Frontal cortex (tissue), 4 donors: ENCODE measurements at places on chromosomes 7 and 10.

DNA sequence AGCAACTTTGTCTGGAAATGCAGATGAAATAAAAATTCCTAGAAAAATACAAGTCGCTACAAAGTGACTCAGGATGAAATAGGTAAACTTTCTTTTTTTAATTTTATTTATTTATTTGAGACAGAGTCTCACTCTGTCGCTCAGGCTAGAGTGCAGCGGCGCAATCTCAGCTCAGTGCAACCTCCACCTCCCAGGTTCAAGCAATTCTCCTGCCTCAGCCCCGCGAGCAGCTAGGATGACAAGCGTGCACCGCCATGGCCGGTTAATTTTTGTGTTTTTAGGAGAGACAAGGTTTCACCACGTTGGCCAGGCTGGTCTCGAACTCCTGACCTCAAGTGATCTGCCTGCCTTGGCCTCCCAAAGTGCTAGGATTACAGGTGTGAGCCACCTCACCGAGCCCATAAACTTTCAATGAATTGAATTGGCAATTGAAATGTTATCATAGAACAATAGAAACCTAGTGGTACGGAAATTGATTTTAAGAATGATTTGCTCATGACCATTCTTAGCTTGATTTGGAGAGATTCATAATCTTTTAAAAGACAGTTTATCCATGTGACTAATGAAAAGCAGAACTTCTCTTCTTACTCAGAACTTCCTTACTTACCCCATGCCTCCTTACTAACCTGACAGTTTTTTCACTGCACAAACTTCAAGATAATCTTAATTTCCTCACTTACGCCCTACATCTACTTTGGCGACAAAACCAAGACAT, 161.7 kb downstream of the FAM107B start:
- DNase-seq, result no peak

- DNase-seq, result no peak
These were observed 99.1 kb downstream of the ANK3 start for GRCh38 chr10:60290558-60290957.

DNA sequence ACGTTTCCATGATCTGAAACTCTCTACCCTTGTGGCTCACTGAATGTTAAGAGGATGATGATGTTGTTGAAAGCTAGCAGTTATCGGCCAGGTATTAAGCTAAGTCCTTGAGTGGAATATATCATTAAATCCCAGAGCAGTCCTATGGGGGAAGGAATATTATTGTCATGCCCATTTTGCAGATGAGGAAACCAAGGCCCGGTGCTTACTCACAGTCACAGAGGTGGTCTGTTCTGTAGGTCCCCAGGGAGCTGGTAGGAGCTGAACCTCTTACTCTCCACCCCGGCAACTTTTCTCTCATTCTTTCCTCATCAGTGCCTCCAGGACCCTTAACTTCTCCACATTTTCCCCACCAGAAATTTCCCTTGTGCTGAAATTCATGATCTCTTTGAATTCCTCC, 62.6 kb downstream of the ARMC3 start:
- DNase-seq, result no peak

DNA sequence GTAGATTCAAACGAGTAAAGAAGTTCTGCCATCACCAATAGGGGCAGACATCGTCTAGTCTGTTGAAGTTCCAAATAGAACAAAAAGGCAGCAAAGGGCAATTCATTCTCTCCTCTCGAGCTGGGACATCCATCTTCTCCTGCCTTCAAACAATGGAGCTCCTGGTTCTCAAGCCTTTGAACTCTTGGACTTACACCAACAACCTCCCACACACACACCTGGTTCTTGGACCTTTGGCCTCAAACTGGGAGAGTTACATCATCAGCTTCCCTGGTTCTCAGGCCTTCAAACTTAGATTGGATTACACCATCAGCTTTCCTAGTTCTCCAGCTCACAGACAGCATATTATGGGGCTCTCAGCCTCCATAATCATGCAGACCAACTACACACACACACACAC, 9.8 kb upstream of the GIMAP5 start:
- DNase-seq, result no peak

DNA sequence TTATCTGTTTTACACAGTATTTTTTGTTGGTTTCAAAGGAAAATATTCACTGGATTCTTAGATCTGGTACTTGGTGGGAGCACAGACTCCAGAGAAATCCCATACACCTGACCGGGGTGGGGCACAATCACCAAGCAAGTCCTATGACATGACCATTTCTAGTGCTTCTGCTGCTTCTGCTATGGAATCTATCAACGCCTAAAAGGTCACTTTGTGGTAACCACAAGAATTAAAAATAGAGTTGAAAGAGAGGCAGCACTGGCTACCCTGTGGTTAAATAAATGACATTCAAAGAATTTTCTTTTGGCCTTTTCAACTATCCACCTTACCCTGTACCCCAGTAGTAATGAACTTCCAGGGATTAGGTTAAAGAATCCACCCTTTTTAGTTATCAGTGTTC, 329.9 kb upstream of the VWC2 start:
- no peak for DNase-seq

DNA sequence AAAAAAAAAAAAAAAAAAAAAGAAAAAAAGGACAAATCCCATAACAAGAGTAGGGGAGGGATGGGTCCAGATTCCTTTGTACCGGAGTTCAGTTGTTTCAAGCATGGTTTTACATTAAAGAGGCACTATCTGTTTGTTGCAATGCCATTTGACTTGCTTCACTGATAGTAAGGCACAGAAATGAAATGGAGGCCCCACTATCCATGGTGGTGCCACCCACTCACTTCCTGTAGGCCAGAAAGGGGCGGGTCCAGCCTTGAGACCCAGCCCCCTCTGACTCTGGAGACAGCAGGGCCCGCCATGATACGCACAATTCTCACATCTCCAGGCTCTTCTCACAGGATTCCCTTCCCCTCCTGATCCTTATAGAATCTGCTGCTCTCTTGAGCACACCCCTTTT, 100.0 kb downstream of the CLEC2L start:
- DNase-seq, result no peak

GRCh38 chr7:144641389-144642044, 194.3 kb downstream of the TPK1 start:
- no peak for DNase-seq

- peak; percentile 41 for DNase-seq
These were observed 223.5 kb downstream of the CCDC3 start for GRCh38 chr10:12777840-12778585.

DNA sequence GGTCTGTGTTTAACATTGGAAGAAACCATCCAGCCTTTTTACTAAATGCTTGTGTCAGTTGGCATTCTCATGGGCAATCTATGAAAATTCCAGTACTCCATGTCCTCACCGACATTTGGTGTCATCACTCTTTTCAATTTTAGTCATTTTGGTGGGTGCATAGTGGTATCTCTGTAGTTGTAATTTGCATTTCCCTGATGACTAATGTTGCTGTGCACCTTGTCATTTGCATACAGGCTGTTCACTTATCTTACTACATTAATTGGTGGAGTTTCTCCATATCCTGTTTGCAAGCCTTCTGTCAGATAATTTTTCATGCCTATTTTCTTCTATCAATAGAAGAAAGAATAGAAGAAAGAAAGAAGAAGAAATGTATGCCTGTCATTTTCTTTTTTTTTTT, 73.7 kb downstream of the PLPP4 start:
- no peak for DNase-seq

DNA sequence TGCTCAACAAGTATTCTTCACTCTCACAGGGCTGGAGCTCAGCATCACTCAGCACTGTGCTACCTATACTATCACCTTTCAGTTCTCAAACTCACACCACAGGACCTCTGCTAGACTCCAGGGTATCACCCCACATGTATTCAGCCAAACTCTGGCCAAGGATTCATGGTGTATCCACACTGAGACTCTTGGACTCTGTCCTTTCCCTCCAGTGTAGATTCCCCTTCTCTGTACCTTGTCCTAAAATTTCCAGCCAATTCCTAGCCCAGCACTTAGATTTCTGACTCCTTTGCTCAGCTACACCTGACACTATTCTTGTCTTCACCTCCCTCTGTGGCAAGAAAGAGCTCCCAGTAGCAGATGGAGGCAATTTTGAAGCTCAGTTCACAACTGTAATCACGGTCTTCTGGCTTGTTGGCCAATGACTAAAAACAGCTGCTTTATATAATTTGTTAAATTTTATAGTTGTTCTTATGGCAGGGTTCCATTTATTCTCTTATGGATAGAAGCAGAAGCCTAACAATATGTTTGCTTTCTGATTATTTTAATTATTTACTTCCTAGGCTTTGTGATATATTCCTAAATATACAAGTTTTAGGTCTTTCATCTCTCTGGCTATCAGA, 258.8 kb downstream of the THSD7A start:
- no peak for DNase-seq

DNA sequence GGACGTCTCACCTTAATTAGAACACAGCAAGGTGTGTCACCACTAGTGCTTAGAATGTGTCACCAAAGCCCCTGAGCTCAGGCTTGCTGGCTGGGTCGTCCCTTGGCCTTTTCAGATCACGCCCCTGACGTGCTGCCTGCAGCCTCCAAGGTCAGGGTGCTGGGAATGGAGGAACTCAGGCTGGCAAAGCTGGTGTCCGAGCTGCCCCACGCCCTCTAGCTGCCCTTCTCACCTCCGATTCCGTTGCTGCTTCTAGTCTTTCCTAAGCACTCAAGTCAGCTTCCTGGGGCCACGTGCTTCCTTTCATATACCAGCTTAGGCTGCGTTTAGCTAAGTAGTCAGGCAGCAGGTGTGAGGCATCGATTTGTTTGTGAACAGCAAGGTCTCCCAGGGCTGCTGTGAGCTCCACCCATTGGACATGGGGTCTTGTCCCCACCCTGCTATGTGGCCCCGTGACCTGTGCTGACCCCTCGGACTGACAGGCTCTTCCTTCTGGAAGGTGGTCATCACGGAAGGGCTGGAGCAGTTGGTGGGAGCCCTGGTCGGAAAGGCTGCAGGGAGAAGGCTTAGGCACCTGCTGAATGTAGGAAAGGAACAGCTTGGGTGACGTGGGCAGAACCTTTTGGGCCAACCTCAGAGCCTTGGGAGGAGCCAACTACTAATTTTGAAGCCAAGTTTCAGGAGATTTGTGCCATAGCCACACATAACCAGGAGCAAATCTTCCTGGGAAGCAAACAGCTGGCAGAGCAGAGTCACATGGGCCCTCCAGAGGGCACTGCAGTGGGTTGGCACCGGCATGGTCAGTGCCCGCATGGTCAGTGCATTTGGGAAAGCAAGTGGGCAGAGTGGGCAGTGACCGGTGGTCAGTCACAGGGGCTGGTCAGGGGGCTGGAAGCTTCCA, 28.8 kb downstream of the VIPR2 start:
- no peak for DNase-seq

GRCh38 chr10:42866115-42866995, 83.8 kb downstream of the BMS1 start:
- DNase-seq, result peak; percentile 85

GRCh38 chr7:102122026-102122425, 164.6 kb upstream of the SH2B2 start:
- no peak for DNase-seq

DNA sequence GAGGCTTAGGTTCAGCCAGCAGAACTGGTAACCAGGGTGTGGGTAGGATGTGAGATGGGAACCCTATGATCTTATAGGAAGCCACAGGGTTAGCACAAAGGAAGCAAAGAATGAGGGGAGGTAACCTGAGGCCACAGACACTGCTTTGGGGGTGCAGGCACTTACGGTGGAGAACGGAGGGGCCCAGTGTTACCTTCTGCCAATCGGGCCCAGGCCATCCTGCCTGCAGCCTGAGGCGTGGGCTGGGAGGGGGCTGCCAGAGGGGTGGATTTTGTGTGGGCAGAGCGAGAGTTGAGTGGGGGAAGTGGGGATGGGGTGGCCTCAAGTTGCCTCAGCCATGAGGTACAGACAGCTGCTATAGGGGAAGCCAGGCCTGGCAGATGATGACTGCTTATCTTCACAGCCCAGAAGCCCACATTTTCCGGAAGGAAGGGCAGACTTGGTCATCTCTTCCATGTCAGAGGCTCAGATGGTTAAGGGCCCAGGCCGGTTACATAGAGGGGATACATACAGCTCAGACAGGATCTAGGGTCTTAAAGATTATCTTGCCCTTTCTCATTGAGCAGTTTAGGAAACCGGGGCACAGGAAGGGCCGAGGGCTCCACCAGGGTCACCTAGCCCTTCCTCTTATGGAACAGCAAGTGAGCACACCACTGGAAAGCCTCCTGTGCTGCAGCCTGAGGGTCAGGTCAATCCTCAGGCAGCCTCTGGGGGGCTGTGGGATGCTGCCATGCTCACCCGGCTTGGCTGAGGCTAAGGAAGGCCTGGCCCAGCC, 24.4 kb upstream of the VSIR start:
- no peak for DNase-seq

DNA sequence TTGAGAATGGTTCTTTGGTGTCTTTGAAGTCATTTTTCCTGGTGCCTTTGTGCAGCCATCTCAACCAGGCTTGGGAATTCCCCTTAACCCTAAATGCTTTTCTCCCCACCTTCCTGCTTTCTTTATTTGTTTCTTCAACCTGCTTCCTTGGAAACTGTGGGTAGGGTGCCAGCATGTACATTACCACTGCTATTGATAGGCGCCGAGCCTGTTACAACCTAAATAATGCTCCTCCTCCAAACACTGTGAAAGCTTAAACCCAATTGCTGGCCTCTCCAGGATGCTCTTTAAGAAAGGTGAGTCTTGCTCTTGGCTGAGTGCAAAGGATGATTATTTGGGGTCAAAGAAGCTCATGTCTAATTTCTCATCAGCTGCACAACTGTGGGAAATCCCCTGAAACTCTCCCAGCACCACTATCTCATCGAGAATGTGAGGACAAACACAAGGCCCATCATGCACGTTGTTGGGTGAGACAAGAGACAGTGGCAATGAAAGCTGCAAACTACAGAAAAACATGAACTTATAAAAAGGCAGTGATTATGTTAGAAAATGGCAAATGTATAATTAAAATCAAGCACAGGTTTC, 285.5 kb upstream of the IGFBP3 start:
- DNase-seq, result no peak

GRCh38 chr10:28569506-28570159, 36.7 kb downstream of the WAC start:
- no peak for DNase-seq

GRCh38 chr7:27933671-27934565, 194.0 kb downstream of the TAX1BP1 start:
- DNase-seq, result no peak

DNA sequence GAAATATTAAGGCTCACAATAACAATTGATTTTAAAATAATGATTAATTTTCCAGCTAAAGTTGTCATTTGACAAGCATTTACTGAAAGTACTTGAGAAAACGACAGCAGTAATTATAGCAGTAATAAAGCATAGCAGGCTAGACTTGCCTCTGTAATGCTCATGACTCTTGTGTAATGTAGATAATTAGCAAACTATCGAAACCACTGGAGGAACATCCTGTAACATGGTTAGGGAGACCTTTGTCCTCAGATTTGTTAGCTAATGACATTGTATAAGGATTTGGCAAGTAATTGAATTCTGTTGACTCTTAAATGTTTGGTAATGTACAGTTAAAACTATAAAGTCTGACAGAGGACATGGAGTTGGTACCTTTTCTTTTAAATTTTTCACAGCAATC, 24.8 kb downstream of the ARL4A start:
- DNase-seq, result no peak

- no peak for DNase-seq
These were observed 72.0 kb upstream of the RHOBTB1 start for GRCh38 chr10:61016007-61016406.
